ENCODE measurements at places on chromosomes 1 and 21. TPM values are rescaled to one million over a fixed set of nuclear protein-coding genes. Genes with fewer than 3 reads are reported as not detected.

ANKRD34A gene
- polyA plus RNA-seq, result 1.1 TPM

IRF6 gene
- 16.4 TPM for polyA plus RNA-seq

KCNJ15 gene
- 225 TPM for polyA plus RNA-seq

DENND1B gene
- polyA plus RNA-seq, result 9.0 TPM

DNA sequence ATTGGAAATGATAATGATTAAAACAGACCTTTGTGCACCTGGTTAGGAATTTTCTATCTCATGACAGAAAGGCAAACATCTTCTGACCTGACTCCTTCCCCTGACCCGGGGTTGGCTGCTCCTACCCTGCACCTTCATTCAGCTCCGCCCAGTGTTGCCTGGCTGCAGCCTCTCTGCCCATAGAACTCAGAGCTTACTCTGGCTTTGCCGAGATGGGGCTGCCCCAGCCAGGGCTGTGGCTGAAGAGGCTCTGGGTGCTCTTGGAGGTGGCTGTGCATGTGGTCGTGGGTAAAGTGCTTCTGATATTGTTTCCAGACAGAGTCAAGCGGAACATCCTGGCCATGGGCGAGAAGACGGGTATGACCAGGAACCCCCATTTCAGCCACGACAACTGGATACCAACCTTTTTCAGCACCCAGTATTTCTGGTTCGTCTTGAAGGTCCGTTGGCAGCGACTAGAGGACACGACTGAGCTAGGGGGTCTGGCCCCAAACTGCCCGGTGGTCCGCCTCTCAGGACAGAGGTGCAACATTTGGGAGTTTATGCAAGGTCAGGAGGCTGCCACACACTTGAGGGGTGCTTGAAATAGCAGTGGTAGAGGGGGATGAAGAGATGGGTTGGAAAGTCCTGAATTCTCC is at the start of gene DIO1:
Gene DIO1, plus strand, starts transcription at position 189 of the 638 bp plus-strand sequence. Its CDS starts 24 bp downstream, at position 213.
- no peak for DNase-seq

DNA sequence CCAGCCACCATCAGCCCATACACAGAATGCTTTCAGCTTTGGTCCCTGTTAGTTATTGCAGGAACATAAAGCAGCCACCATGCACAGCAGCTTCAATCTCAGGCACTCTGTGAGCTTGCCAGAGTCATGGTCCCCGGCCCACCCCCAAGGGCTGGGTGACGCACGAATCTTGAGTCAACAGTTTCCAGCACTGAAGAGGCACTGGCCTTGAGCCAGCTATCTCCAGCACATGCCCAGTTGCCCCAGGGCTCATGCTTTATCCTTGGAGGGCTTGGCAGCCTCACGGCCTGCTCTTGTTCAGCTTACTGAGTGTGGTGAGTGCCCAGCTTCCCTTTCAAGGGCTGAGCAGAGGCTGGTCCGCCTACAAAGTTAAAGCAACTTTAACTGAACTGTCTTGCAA is 200.7 kb upstream of the RAB4A start:
- no peak for DNase-seq
